Activated CD8-positive, alpha-beta memory T cell treated with anti-CD3 and anti-CD28 coated beads, Interleukin-2, amount 10 ng/mL, durations not matched to agents 7 days and 5 days (primary cell): ENCODE measurements at places on chromosomes 1 and 21.

DNA sequence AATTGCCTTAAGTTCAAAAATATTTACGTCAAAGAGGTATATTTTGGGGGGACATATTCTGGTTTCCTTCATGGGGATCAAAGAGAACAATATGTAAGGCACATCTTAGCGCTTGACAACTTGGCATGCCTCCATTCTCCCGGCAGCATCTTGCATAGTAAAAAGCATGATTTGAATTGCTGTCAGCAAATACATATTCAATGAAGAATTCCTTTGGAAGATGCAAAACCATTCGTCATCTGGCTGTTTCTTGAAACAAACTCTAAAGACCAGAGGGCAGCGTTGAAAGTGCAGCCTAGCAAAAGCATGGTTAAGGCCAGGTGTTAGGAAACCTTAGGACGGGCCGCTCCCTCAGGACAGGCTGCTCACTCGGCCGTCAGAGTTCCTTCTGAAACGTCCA, 3.4 kb upstream of the PIK3CD start:
- DNase-seq, result no peak
- peaks cover 17% of the 10 kb centered on the region for H3K36me3 ChIP-seq
- no peaks in the 10 kb centered on the region for H3K27me3 ChIP-seq
- no peak overlapping the region for H3K4me3 ChIP-seq
- peak overlapping the region; percentile 34 for H3K27ac ChIP-seq
- H3K4me1 ChIP-seq, result peaks cover 42% of the 10 kb centered on the region

DNA sequence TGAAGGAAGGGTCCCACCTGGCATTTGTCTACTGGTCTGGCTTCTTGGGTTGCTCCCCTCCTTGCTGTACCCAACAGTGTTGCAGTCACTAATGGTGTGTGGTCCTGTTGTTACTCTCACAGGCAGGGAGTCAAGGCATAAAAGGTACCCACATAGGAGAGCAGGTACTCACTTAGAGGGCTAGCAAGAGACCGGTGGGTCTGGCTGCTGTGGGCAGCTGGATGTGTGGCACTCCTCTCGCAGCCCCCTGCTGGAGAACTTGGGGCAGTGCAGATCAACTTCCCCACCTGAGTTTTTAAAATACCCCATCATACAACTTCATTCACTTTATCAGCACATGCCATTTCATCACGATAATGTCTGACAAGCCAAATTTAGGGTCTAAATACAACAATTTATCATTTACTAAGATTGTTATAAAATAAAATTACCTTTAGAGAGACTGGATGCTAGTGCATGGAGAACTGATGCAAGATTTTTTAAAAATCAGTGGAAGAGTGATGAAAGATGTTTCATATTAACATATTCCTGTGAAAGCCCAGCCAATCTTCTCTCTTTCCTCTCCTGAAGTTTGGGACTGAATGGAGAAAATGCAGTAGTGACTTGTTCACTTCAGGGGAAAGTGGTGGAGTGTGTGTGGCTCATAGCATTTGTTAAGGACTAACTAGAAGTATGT, 42.8 kb downstream of the ACP6 start:
- no peaks in the 10 kb centered on the region for H3K36me3 ChIP-seq
- H3K27ac ChIP-seq, result no peak overlapping the region
- no peak overlapping the region for H3K4me3 ChIP-seq
- peaks cover 19% of the 10 kb centered on the region for H3K4me1 ChIP-seq
- H3K27me3 ChIP-seq, result no peaks in the 10 kb centered on the region
- DNase-seq, result peak; percentile 55

GRCh38 chr1:1128454-1129139, 12.7 kb upstream of the C1orf159 start:
- H3K36me3 ChIP-seq, result no peaks in the 10 kb centered on the region
- peaks cover 6% of the 10 kb centered on the region for H3K4me1 ChIP-seq
- no peak overlapping the region for H3K4me3 ChIP-seq

GRCh38 chr1:162951553-162952315, 90.8 kb upstream of the CCDC190 start:
- no peak overlapping the region for H3K27ac ChIP-seq
- peaks cover 3% of the 10 kb centered on the region for H3K4me1 ChIP-seq
- H3K4me3 ChIP-seq, result no peak overlapping the region
- H3K27me3 ChIP-seq, result peaks cover 14% of the 10 kb centered on the region
- no peaks in the 10 kb centered on the region for H3K36me3 ChIP-seq

DNA sequence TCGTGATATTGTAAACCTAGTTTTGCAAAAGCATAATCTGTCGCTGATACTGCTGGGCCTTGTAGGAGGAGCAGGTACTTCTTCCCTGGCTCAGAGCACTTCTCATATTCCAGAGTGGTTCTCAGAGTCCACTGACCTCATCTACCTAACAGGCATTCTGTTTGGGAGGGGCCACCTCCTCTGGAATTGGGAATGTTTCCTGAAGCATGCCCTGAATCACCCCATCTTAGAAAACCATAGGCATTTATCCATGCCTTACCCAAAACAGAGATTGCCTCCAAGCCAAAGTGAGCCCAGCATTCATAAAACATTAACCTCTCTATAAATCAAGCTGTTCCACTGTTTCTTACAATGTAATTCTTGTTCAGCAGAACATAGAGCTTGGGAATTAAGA, 35.1 kb downstream of the SLC44A3 start:
- H3K27ac ChIP-seq, result no peak overlapping the region
- H3K27me3 ChIP-seq, result peaks cover 6% of the 10 kb centered on the region
- DNase-seq, result no peak

- no peaks in the 10 kb centered on the region for H3K27me3 ChIP-seq
- no peaks in the 10 kb centered on the region for H3K36me3 ChIP-seq
- H3K27ac ChIP-seq, result no peak overlapping the region
Observed at GRCh38 chr1:41957568-41957967, 38.8 kb upstream of the HIVEP3 start.

DNA sequence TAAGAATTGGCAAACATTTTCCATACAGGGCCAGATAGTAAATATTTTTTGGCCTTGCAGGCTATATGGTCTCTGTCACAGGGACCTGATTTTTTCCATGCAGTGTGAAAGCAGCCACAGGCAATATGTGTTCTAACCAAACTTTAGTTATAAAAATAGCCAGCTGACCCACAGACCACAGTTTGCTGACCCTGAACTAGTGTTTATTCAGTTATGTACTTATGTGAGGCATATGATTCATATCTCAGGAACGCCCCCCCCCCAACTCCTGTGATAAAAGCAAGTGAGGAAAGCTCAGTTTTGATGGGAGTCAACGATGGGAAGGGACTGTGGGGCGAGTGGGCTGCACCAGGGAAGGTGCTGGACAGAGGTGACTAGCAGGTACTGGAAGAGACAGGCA, 80.1 kb downstream of the HMGB4 start:
- no peak overlapping the region for H3K27ac ChIP-seq
- no peak for DNase-seq
- H3K4me3 ChIP-seq, result no peak overlapping the region
- H3K4me1 ChIP-seq, result no peaks in the 10 kb centered on the region
- no peaks in the 10 kb centered on the region for H3K36me3 ChIP-seq

GRCh38 chr21:35323947-35324346, 274.8 kb upstream of the RUNX1 start:
- H3K27me3 ChIP-seq, result peaks cover 5% of the 10 kb centered on the region
- H3K36me3 ChIP-seq, result no peaks in the 10 kb centered on the region
- no peak overlapping the region for H3K4me3 ChIP-seq
- no peak overlapping the region for H3K27ac ChIP-seq
- no peak for DNase-seq

GRCh38 chr1:46770541-46770940, 28.3 kb upstream of the CYP4B1 start:
- H3K27ac ChIP-seq, result no peak overlapping the region
- H3K4me3 ChIP-seq, result no peak overlapping the region
- no peaks in the 10 kb centered on the region for H3K36me3 ChIP-seq
- DNase-seq, result no peak
- H3K4me1 ChIP-seq, result peaks cover 3% of the 10 kb centered on the region

GRCh38 chr1:17485281-17485680, 45.8 kb upstream of the RCC2 start:
- H3K4me1 ChIP-seq, result peaks cover 7% of the 10 kb centered on the region
- H3K27me3 ChIP-seq, result no peaks in the 10 kb centered on the region
- no peak overlapping the region for H3K4me3 ChIP-seq
- no peaks in the 10 kb centered on the region for H3K36me3 ChIP-seq
- DNase-seq, result no peak

- no peak for DNase-seq
- H3K36me3 ChIP-seq, result no peaks in the 10 kb centered on the region
- H3K27ac ChIP-seq, result no peak overlapping the region
- no peak overlapping the region for H3K4me3 ChIP-seq
Observed at GRCh38 chr1:164712131-164713036, 153.4 kb downstream of the PBX1 start.

GRCh38 chr21:33514229-33514628, 22.7 kb upstream of the DNAJC28 start:
- no peak overlapping the region for H3K4me3 ChIP-seq
- H3K27ac ChIP-seq, result peak overlapping the region; percentile 75
- H3K36me3 ChIP-seq, result peaks cover 51% of the 10 kb centered on the region
- H3K4me1 ChIP-seq, result peaks cover 15% of the 10 kb centered on the region
- no peak for DNase-seq

DNA sequence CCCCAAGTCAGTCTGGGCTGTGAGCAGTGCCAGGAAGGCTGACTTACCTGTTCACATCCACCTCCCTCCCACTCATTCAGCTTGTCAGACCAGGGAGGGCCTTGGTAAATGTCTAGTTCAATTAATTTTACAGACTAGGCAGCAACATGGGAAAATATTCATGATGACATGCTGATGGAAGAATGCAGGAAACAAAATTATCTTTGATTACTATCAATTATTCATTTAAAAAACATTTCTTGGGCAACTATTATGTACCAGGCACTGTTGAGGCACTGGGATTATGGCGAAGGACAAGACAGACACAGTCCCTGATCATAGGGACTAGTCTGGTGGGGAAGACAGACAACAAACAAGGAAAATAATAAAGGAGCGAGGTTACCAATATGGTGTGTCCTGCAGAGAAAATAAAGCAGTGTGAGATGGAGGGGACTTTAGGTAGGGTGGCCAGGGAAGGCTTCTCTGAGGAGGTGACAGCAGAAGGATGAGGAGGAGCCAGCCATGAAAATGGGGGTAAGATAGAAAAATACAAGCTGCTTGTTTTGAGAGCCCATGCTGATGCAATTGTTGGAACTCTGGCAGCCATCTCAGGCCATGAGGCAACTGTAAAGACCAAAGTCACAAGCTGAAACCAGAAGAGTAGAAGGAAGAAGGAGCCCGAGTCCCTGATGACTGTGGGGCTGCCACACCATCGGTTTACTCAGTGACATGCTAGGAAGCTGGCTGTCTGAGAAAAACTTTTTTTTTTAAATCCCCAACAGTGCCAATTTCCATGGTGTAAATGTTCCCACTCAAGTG, 14.0 kb downstream of the TRIM62 start:
- no peaks in the 10 kb centered on the region for H3K27me3 ChIP-seq
- peaks cover 2% of the 10 kb centered on the region for H3K4me1 ChIP-seq
- DNase-seq, result no peak
- no peaks in the 10 kb centered on the region for H3K36me3 ChIP-seq

DNA sequence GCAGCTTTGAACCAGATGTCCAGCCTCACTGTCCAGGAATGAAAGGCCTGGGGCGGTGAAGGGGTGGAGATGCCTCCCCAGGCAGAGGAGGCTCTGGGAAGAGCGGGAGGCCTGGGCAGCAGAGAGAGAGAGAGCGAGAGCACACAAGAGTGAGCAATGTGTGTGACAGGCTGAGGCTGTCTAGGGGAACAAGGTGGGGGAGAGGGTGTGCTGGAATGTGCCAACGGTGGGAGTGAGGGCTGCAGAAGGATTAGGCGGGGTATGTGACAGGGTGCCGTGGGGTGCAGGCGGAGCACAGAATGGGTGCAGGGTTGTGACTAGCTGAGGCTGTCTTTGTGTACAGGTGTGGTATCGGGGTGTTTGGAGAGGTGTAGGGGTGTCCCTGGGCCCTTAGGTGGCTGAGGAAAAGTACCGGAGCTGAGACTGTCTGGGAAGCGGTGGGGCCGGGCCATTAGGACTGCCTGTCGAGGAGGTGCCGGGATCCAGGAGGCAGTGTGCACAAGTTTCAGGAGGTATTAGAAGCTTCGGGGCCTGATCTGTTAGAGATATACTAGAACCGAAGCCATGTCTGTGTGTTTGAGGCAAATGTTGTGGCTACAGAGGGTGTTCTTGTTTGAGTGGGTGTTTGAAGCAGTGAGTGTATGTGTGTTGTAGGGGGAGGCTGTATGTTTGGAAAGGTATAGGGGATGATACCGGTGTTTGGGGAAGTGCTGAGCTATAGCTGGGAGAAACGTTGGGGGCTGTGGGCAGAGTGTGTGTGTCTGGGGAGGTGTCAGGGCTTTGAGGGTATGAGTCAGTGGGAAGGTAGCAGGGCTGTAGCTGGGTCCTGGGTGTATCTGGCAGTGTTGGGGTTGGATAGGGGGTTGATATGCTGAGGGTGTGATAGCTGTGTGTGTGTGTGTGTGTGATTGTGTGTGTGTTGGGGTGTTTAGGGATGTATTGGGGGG, 9.1 kb downstream of the AHDC1 start:
- peak; percentile 56 for DNase-seq
- H3K36me3 ChIP-seq, result no peaks in the 10 kb centered on the region
- H3K4me3 ChIP-seq, result no peak overlapping the region

DNA sequence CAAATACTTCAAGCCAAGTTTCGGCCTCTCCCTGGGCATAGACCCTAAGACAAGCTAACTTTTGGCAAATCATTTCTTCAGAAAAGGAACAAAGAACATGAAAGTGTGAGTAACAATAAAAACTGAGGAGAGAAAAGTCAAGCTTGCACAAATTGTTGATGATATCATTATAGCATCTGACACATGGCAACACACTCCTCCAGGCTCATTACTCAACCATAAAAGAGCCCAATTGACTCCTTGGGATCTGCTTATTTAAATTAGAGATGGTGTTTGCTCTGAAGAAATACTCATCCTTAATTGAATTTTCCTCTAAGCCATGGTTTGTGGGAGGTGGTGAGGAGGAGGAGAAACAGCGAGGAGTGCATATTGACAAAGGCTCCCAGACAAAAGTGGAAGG, 54.5 kb downstream of the TNFSF4 start:
- H3K4me3 ChIP-seq, result no peak overlapping the region
- H3K27ac ChIP-seq, result no peak overlapping the region
- H3K27me3 ChIP-seq, result no peaks in the 10 kb centered on the region
- H3K4me1 ChIP-seq, result peaks cover 11% of the 10 kb centered on the region

DNA sequence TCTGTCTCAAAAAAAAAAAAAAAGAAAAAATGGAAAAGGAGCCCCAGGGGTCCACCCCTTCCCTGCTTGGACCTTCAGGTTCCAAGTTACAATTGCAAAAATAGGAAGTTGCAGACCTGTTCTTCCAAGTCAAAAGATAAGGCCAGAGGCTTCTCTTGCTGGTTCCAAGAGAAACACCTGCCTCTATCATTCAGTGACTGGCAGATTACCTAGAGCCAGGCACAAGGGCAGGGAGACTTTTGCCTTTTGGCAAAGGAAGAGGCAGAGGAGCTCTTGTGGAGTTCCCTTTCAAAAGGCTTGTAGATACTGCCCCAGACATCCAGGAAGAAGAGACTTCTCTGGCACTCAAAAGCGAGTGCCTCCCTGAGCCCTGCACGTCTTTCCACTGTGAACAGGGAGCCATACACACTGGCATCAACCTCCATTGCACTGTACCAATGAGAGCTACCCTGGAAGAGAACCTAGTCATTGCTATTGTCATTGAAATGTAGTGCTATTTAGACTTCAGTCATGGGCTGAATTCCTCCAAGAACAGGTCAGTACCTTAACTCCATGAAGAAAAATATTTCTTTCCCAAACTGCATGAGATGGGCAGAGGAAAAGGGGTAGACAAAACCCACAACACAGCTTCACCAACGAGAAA, 91.2 kb downstream of the LMX1A start:
- no peak overlapping the region for H3K4me3 ChIP-seq
- H3K27ac ChIP-seq, result no peak overlapping the region
- no peaks in the 10 kb centered on the region for H3K36me3 ChIP-seq
- DNase-seq, result no peak

GRCh38 chr1:78475888-78476610, 14.7 kb upstream of the PTGFR start:
- no peak overlapping the region for H3K4me3 ChIP-seq
- H3K4me1 ChIP-seq, result no peaks in the 10 kb centered on the region
- no peak for DNase-seq
- no peaks in the 10 kb centered on the region for H3K36me3 ChIP-seq
